ENCODE measurements at places on chromosomes 7 and 10.
A peak's percentile ranks its signal among the peaks of the same experiment; 100 is the strongest.

DNA sequence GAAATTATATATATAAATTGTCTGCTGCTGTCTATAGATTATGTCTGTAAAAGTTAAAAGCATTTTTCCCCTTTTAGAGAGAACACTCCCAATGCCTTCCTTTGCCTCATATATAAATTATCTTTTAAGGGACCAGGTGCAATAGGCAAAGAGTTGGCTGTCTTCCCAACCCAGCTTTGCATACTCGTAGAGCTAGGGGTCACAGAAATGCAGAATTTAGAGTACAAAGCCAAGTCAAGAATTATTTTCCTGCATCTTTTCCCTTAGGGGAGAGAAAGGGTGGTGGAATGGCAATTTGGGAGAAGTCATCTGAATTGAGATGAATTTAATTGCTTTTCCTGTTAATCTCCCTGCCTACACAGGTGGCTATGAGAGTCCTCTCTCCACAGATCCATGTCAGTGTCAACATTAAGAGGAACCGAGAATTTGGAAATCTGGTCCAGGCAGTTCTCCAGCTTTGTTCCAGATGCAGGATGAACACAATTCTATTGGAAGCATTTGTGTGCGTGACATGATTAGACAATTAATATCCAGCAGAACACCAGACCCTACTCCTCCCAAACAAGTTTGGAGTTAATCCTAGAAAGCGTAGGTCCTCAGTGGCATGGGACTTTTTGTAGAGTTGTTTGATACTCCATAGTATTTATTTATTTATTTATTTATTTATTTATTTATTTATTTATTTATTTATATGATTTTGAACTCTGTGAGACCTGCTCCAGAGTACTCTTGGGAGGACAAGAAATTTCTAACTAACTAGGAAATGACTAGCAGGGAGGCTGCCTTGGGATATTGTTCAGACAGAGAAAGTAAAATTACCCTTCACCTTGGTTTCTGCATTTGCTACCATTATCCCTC lies 80.3 kb upstream of the SKAP2 start:
- no peak for DNase-seq

GRCh38 chr10:78964274-78964951 lies 104.4 kb upstream of the ZMIZ1 start:
- DNase-seq: no peak

GRCh38 chr10:23201837-23202236 lies 9.7 kb downstream of the PTF1A start:
- DNase-seq: no peak

DNA sequence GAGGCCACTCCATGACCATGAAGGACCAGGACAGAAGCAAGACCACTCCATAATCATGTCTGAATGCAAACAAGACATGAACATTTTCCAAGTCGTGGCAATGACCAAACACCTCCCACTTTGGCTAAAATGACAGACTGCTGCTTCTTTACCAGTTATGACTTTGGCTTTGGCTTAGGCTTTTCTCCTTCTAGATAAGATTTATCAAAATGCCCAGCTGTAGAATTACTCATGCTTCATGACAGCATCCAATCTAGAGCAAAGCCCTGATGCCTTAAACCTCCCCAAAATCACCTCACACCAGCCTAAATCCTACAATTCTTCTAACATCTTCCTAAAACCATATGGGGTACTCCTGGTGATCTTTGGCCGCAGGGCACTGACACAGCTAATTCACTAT lies 102.1 kb downstream of the VPS41 start:
- no peak for DNase-seq

GRCh38 chr7:22210967-22211366 lies 146.0 kb downstream of the RAPGEF5 start:
- DNase-seq: no peak

GRCh38 chr7:18638594-18639452 lies 143.3 kb downstream of the HDAC9 start:
- DNase-seq: no peak

GRCh38 chr7:149716007-149716931 lies 57.1 kb downstream of the ZNF467 start:
- DNase-seq: no peak

DNA sequence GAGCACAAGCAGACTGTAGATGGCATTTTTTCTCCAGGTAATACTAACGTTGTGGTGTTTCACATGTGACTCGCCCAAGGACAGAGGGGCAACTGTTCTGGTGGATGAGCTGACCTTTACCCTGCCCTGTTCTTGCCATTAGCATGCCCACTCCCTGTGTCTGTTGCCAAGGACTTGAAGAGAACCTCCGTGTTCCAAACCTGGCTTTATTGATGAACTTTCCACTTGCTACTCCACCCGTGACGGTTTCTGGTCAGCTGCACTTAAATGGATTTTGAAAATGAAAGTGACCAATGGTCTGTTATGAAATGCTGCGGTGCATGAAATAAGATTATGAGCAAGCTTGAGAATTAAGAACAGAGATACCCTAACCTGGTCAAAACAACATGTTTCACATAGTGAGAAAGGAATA lies 30.4 kb downstream of the LRRC4 start:
- DNase-seq: no peak

GRCh38 chr7:140697447-140698143 lies 1.1 kb downstream of the NDUFB2 start:
- no peak for DNase-seq

- DNase-seq: no peak
Measured at GRCh38 chr10:87590705-87591588, 68.7 kb upstream of the PAPSS2 start.

- no peak for DNase-seq
Measured at GRCh38 chr10:103921750-103922195, 3.8 kb upstream of the STN1 start.

DNA sequence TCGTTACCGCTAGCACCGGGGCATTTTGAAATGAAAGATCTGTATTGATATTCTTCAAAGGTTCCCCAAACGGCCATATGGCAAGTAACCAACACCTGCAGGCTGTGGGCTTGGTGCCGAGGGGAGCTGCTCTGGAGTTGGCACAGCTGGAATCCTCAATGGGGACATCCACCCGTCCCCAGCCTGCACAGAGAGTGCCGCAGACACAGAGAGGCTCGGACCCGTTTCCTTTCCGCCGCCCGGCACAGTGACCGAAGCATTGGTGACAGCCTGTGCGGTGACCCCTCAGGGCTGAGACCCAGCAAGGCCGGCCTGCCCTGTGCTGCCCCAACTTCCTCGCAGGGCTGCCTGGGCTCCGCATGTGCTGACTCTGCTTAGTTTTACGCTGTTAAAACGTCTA lies 4.5 kb downstream of the CFAP46 start:
- no peak for DNase-seq

GRCh38 chr10:26043469-26043868 lies 109.4 kb downstream of the MYO3A start:
- DNase-seq: no peak

DNA sequence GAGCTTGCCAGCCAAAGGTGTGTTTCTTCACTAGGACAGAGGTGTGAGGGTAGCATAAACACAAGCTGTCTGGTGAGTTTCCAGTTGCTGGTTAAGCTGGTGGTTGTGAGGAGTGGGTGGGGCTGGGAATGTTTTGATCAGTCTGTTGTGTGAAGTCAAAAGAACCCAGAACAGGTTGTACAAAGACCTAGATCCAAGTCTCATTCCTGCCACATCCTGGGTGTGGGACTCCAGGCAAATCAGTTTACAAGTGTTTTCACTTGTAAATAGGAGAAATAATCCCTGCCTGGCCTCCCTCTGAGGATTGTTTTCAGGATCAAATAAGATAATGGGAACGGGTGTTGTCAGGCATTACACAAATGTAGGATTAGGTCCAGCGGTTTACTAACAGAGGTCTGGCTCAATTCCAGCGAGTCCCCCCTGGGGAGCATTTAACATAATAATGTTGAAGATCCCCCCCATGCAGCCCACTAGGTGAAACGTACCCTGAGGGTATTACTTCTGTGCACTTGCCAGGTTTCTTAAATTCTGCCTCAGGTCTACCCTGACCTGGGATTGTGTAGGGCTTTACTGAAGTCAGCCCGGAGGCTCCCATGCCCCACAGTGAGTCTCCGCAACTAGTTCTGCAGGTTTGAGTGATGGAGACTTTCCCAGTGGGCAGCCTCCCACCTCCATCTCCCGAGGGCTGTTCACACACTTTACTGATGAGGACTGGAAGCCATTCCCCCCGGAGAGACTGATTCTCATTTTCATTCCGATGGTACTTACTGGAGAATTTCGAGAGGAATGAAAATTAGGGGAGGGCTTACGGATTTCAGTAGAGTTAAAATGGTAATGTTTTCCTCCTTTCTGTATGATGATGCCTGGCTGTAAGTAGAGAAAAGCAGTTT lies 2.7 kb upstream of the FRAT2 start:
- no peak for DNase-seq

- no peak for DNase-seq
Measured at GRCh38 chr7:124387056-124387455, 354.2 kb upstream of the TMEM229A start.

DNA sequence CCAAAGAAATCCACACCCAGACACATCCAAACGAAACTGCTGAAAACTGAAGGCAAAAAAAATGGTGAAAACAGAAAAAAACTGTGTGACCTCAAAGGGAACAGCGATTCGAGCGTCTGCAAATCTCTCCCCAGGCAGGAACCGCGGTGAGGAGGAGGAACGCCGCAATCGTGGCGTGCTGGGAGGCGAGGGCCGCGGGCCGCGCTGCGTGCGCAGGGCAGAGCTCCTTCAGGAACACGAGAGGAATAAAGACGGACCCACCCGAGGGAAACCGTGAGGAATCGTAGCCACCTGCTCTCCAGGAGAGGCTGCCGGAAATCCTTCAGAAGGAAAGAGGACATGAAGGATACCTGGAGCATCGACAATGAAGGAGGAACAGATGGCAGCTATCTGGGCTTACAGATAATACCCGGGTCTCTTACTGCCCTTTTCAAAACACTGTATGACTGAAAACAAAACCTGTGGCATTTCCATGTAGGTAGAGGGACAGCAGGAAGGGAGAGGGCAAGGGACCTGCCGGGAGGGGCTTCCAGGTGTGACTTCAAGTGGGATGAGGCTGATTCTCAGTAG lies 266.0 kb downstream of the MAD1L1 start:
- DNase-seq: no peak

GRCh38 chr10:31192475-31192874 lies 126.5 kb upstream of the ZEB1 start:
- DNase-seq: no peak

GRCh38 chr7:30420662-30421061 lies 57.9 kb downstream of the NOD1 start:
- no peak for DNase-seq

DNA sequence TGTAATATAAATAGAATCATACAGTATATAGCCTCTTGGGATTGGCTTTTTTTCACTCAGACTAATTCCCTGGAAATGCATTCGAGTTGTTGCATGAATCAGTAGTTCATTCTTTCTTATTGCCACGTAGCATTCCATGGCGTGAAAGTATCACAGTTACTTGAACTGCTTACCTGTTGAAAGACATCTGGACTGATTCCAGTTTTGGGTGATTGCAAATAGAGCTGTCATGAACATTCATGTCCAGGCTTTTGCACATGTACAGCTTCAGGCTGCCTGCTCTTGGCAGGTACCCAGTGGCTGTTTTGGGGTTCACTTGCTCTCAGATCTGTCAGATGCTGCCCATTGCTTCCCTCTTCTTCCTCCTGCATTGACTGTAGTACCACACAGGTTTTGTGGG lies 54.9 kb downstream of the LRGUK start:
- DNase-seq: no peak

DNA sequence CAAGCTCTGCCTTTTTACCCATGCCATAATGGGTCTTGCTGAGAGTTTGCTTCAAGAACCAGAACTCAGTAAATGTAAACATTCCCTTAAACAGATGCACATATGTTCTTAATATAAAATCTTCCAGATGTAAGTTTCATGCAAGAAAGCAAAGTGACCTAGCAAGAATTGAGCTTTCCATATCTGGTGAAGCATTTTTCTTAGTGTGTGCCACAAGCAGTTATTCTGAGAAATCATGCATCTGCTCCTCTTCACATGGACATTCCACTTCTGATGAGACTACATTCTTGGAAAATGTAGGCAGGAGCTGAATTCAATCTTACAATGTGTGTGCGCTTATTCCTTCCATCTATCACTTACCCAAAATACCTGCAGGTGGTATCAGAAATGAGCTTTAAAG lies 227.8 kb upstream of the LRRTM3 start:
- no peak for DNase-seq

- no peak for DNase-seq
Measured at GRCh38 chr10:74190494-74190893, 39.5 kb downstream of the ADK start.

- DNase-seq: no peak
Measured at GRCh38 chr7:111997546-111997945, 208.7 kb downstream of the DOCK4 start.

- peak; percentile 56 for DNase-seq
Measured at GRCh38 chr10:77846718-77847311, 79.7 kb downstream of the DLG5 start.

- no peak for DNase-seq
Measured at GRCh38 chr7:106405697-106406141, 120.9 kb upstream of the NAMPT start.

DNA sequence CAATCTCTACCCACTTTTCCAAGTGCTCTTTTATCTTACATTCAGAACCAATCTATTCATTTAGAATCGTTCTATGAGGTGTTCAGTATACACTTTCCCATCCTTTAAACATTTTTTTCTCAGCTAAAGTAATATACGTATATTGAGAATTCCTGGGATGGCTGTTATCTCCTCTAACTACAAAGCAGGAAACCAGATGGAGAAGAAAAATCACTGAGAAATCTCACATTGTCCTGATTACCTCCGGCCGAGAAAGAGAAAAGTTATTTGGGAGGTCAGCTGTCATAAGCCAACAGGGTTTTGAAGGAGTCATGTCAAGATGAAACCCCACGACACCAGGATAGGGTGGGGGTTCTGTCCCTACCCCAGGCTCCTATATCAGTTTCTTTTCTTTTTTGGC lies 99.2 kb upstream of the KDM7A start:
- DNase-seq: no peak

- no peak for DNase-seq
Measured at GRCh38 chr10:60206735-60207134, 182.9 kb downstream of the ANK3 start.

- no peak for DNase-seq
Measured at GRCh38 chr7:41193738-41194282, 509.1 kb downstream of the INHBA start.

DNA sequence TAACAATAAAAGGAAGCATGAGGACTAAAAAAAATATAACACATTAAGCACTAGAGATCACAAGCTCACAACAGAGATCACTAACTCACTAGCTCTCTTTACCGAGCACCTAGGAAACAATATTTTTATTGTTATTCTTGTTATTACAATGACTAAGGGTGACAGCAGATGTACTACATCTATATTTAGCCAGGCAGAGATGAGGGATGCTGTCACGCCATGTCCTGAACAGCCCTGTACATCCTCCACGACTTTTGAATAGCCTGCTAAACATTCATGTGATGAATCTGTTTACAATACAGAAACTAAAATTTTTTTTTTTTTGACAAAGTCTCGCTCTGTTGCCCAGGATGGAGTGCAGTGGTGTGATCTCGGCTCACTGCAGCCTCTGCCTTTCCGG lies 22.7 kb downstream of the FAM133B start:
- DNase-seq: peak; percentile 56
